Aorta (tissue), 5 donors: ENCODE measurements at places on chromosomes 3 and 15. TPM values are rescaled to one million over a fixed set of nuclear protein-coding genes. Genes with fewer than 3 reads are reported as not detected.

Gene GPR62
- total RNA-seq = not detected

Gene P4HTM
- total RNA-seq = 36.6 TPM

Gene CCDC33
- not detected for total RNA-seq

Gene TMEM266
- total RNA-seq = 0.26 TPM

Gene RBMS3
- 203 TPM for total RNA-seq

Gene CHDH
- 1.1 TPM for total RNA-seq

Gene ARHGAP11A
- 2.8 TPM for total RNA-seq

Gene GFM1
- 42.3 TPM for total RNA-seq

Gene IL17RB
- total RNA-seq = 0.96 TPM

Gene SSR3
- total RNA-seq = 135 TPM

Gene ATP6V1A
- 38.4 TPM for total RNA-seq

- no peak for DNase-seq
- no peaks in the 10 kb centered on the region for H3K4me1 ChIP-seq
- H3K4me3 ChIP-seq = no peak overlapping the region
- no peak overlapping the region for H3K27ac ChIP-seq
- no peaks in the 10 kb centered on the region for H3K36me3 ChIP-seq
These were observed 413.0 kb upstream of the RBMS3 start for GRCh38 chr3:28867836-28868235.

GRCh38 chr3:184880276-184881019 lies 68.5 kb downstream of the VPS8 start:
- peaks cover 4% of the 10 kb centered on the region for H3K36me3 ChIP-seq
- no peak overlapping the region for H3K27ac ChIP-seq
- no peak for DNase-seq
- no peaks in the 10 kb centered on the region for H3K4me1 ChIP-seq

GRCh38 chr3:3798631-3799113 lies 559 bp upstream of the LRRN1 start:
- no peak overlapping the region for H3K27ac ChIP-seq
- peak overlapping the region; percentile 42 for H3K4me3 ChIP-seq
- H3K36me3 ChIP-seq = no peaks in the 10 kb centered on the region
- H3K27me3 ChIP-seq = no peaks in the 10 kb centered on the region

GRCh38 chr3:194135806-194136518 lies at the start of gene HES1:
Gene HES1, plus strand, starts transcription at chr3:194136148. Its CDS starts 233 bp downstream, at chr3:194136381.
- no peaks in the 10 kb centered on the region for H3K36me3 ChIP-seq
- peak within 1 kb of the TSS; percentile 82 for H3K4me3 ChIP-seq
- H3K4me1 ChIP-seq = no peaks in the 10 kb centered on the region
- DNase-seq = peak; percentile 95
- no peaks in the 10 kb centered on the region for H3K27me3 ChIP-seq

DNA sequence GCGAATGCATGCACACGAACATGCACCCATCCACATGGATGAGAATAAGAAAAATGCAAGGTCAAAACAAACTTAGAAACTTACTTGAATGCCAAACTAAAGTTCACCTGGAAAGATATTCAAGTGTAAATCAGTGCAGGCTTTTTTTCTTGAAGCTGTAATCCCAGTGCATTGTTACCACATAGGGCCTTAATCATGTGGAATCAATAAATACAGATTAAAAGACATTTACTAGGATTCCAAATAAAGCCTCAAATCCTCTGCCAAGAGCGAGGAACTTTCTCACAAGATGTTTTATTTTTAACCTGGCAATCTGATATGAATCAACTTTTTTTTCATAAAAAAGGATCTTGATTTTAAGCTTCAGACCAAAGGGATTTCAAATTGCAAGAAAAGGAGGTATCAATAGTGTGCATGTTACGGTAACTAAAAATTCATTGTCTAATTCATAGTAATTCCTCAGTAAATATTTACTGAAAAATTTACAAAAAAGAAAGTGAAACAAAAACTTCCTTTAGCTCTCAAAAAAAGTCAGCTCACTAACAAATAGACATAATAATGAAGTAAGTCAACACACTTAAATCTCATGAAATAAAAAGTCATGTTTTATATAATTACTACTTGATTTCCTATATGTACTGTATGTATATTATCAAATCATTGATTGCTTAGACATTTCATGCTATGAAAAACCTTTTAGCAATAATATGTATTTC lies 978.6 kb downstream of the PLOD2 start:
- DNase-seq = no peak
- no peaks in the 10 kb centered on the region for H3K36me3 ChIP-seq
- H3K27ac ChIP-seq = no peak overlapping the region
- H3K4me1 ChIP-seq = no peaks in the 10 kb centered on the region
- no peak overlapping the region for H3K4me3 ChIP-seq

GRCh38 chr3:152211655-152212054 lies 57.1 kb upstream of the MBNL1 start:
- H3K4me1 ChIP-seq = peaks cover 6% of the 10 kb centered on the region
- no peak overlapping the region for H3K4me3 ChIP-seq
- no peak for DNase-seq
- H3K36me3 ChIP-seq = peaks cover 3% of the 10 kb centered on the region
- H3K27ac ChIP-seq = peak overlapping the region; percentile 14

GRCh38 chr3:182473191-182473710 lies 320.1 kb upstream of the ATP11B start:
- H3K4me1 ChIP-seq = no peaks in the 10 kb centered on the region
- H3K27ac ChIP-seq = no peak overlapping the region
- no peaks in the 10 kb centered on the region for H3K36me3 ChIP-seq
- no peak overlapping the region for H3K4me3 ChIP-seq

DNA sequence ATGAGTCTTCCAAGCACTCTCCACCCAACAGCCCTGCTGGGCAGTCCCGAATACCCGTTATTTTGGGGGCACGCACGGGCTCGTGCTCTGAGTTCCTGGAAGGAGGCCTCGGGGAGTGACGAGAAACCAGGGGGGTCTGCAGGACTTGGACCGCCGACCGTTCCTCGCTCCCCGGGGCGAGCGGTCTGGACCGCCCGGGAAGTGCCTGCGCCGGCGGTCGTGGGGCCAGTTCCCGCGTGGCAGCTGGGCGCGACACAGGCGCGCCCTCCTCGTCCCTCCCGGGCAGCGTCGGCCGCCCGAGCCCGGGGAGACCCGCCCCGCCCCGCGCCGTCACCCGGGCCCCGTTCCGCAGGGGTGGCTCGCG lies 387 bp downstream of the GNB4 start:
- no peaks in the 10 kb centered on the region for H3K27me3 ChIP-seq
- peaks cover 4% of the 10 kb centered on the region for H3K4me1 ChIP-seq
- no peak for DNase-seq
- peak overlapping the region; percentile 97 for H3K4me3 ChIP-seq

GRCh38 chr3:190024912-190025311 lies 95.8 kb downstream of the P3H2 start:
- H3K27me3 ChIP-seq = no peaks in the 10 kb centered on the region
- no peak for DNase-seq
- no peaks in the 10 kb centered on the region for H3K36me3 ChIP-seq
- no peak overlapping the region for H3K27ac ChIP-seq

DNA sequence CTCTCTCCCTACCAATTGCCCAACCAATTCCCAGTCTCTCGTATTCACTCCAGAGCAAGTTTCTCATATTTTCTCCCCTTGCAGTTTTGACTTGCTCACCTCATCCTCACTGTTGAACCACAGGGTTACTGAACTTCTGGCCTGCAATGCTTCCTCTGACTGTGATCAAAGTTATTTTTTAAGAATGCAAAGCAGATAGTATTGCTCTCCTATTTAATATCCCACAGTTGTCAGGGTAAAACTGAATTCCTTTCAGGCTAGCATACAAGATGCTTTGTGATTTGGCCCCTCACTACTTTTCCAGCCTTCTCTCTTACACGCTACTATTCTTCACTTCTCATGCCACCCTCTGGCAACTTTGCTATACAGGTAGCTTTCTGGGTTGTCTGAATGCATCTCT lies 80.9 kb downstream of the LRRFIP2 start:
- no peak overlapping the region for H3K27ac ChIP-seq
- no peak overlapping the region for H3K4me3 ChIP-seq

DNA sequence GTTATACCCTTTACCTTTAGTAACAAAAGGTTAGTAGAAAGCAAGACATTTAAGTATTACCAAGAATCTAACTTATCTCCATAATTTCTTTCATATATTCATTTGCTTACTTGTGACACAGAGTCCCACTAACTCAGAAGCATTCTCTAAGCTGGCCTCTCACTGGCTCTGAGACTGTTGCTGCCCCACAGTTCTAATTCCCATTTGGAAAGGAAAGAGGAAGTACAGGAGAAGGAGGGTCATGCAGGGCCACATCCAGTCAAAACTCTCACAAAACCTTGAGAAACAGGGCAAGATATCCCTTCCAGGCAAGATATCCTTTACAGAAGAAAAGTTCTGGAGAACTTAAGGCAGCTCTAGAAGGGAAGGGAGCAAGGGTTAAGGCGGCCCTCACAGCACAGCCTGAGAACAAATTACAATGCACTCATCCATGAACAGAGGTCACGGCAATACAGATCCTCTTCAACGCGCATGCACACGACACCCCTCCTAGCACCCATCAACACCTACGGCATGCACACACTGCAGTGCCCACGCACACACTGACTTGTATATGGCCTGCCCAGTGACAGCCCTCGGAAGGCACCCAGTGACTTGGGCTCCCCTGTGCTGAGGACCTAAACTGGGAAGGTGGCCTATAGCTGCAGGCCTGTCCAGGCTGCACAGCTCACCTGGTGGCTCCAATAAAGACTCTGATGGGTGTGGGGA lies 13.0 kb upstream of the MYO5C start:
- H3K27me3 ChIP-seq = no peaks in the 10 kb centered on the region
- H3K4me3 ChIP-seq = no peak overlapping the region
- H3K4me1 ChIP-seq = no peaks in the 10 kb centered on the region
- no peak for DNase-seq
- no peak overlapping the region for H3K27ac ChIP-seq

DNA sequence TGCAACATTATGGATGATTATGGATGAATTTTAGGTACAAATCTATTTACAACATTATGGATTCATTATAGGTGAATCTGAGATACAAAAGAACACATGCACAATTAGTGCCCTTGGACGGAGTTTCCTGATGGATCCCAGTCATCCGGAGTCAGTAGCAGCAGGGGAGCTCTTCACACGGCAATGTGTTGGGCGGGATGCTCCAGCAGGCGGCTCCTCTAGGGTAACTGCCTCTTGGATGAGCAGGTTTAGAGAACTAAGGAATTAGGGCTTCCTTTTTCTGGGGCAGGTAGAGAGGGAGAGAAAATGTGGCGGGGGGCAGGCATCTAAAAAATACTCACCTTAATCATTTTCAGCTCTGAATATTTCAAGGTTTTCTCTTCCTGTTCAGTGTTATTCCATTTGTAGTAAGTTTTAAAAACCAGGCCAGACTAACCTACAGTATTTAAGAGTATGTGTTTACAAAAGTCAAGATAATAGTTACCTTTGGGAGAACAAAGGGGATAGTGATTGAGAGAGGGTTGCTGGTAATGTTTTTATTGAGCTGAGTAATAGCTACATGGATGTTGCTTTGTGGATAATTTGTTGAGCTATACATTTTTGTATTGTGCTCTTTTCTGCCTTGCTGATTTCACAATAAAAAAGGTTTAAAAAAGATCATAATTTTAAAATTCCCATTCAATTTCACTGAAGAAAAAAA lies 27.4 kb upstream of the GOLM2 start:
- no peak overlapping the region for H3K4me3 ChIP-seq
- no peaks in the 10 kb centered on the region for H3K4me1 ChIP-seq
- H3K36me3 ChIP-seq = no peaks in the 10 kb centered on the region

GRCh38 chr3:13638927-13639326 lies 90.0 kb downstream of the FBLN2 start:
- no peak overlapping the region for H3K4me3 ChIP-seq
- no peaks in the 10 kb centered on the region for H3K36me3 ChIP-seq
- DNase-seq = no peak
- H3K4me1 ChIP-seq = no peaks in the 10 kb centered on the region
- H3K27me3 ChIP-seq = no peaks in the 10 kb centered on the region

DNA sequence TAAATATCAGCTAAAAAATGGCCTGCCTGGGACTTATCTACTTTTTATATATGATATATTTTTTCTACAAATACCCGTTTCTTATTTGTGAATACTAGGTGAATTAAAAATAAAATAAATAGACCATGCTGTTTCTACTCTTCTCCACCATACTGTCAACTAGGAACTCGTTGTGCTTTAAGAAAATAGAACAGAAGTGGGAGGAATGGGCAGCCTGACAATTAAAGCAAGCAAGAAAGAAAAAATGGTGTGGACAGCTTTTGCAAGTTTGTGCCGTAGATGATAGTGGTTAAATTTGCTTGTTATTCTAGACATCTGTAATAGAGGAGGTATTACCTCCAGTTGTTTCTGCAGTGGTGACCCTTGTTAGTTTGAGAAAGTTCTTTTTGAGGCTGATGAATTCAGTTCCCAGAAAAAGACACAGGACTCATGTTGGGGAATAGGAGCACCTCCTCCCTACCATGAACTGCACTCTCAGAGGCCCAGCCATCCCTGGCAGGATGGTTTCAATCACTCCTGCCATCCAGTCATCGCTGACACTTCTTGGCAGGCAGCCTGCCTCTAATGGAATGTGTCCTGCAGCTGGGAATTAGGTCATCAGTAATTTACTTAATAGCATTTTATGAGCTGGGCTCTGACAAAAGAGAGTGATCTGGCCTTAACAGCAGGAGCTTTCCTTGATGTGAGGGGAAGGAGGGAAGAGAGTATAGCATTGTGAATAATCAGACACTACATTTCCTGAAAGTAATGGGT lies 105.0 kb upstream of the GAP43 start:
- H3K27me3 ChIP-seq = no peaks in the 10 kb centered on the region
- H3K4me3 ChIP-seq = no peak overlapping the region
- no peaks in the 10 kb centered on the region for H3K4me1 ChIP-seq
- peak; percentile 77 for DNase-seq
